Esophagus muscularis mucosa (tissue), 4 donors: ENCODE measurements at places on chromosomes 1 and 21. TPM values are rescaled to one million over a fixed set of nuclear protein-coding genes. Genes with fewer than 3 reads are reported as not detected.

DNA sequence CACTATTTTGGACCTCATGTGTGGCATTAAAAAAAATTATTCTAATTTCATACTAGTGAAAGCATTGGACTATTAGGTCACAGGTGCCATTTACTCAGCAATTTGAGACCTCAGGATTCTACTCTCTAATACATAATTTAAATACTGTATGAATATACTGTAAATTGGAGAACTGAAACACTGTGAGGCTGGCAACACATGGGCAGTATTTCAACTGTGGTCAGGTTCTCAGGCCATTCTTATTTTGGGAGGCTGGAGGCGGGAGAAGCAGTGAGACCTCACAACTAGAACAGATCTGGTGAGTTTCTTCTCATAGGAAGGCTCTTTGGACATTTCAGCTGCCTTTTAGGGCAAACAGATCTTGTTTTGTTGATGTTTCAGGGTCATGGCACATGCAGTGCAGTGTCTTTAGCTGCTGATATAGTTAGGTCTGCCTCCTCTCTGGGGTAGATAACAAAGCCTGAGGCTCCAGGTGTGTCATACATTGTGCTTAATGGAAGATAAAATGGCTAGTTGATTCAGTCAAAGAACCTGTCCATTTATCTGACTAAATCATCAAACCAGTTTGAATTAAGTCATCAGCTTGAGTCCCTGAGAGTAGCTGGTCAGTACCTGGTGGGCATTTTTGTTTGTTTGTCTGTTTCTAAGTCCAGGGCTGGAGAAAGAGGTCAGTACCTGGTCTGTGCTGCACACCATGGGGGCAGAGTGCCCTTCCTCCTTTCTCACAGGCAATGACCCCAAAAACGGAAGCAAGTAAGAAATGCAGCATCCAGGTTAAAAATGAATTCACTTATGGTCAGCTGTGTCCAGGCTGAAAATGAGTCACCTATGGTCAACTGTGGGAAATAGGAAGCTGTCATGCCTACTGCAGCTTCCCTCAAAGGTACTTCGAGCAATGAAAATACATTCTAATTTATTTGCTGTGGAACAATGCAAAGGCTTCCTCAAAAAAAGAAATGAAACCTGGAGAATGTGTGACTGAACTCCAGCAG is 216.2 kb downstream of the SDCCAG8 start:
- no peak for DNase-seq
- H3K27me3 ChIP-seq, result no peaks in the 10 kb centered on the region
- no peak overlapping the region for H3K27ac ChIP-seq
- peaks cover 22% of the 10 kb centered on the region for H3K4me1 ChIP-seq

GRCh38 chr1:117143172-117143571 is 21.6 kb upstream of the TRIM45 start:
- H3K27ac ChIP-seq, result no peak overlapping the region
- H3K36me3 ChIP-seq, result no peaks in the 10 kb centered on the region

GRCh38 chr1:89149229-89149628 is 23.3 kb upstream of the GBP2 start:
- no peak overlapping the region for H3K4me3 ChIP-seq
- no peaks in the 10 kb centered on the region for H3K4me1 ChIP-seq
- DNase-seq, result no peak
- no peak overlapping the region for H3K27ac ChIP-seq
- H3K27me3 ChIP-seq, result no peaks in the 10 kb centered on the region

DNA sequence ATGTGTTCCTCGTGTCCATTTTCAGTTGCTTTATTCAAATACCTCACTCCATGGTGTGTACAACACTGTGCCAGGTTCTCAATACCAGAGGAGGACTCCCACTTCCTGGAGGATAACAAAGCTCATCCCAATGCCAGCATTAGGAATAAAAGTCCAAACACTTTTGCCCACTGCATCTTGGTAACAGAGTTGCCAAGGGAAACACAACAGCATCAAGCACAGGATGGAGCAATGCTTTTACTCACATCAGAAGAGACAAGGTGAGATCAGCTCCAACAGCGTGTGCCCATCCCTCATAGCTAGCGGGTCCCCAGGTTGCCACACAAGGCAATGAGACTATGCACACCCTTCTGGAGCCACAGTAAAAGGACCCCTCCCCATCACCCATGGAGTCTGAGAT is 2.9 kb downstream of the KRTAP20-4 start:
- no peak overlapping the region for H3K27ac ChIP-seq
- H3K4me1 ChIP-seq, result no peaks in the 10 kb centered on the region
- DNase-seq, result no peak

GRCh38 chr1:9078015-9078751 is 8.7 kb upstream of the SLC2A5 start:
- no peaks in the 10 kb centered on the region for H3K36me3 ChIP-seq
- no peaks in the 10 kb centered on the region for H3K27me3 ChIP-seq
- no peak for DNase-seq
- no peak overlapping the region for H3K27ac ChIP-seq

HCN3 gene
- total RNA-seq, result 2.1 TPM

DNA sequence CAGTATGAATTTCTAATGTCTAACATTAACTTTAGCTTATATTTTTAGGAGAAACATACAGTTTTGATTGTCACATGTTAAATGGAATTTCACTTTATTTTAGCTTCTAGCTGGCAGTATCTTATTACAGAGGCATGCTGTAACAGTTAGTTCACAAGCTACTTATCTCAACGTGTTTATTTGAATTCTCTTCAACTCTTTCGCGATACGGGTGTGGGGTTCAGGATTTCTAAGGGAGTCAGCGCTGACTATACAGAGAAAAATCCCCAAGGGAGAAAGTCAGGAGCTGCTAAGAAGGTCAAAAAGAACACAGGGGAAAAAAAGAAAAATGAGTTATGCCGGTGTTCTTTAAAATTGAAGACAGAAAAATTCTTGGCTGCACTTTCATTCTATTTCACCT is 296.2 kb downstream of the VAV3 start:
- H3K4me3 ChIP-seq, result no peak overlapping the region
- no peaks in the 10 kb centered on the region for H3K36me3 ChIP-seq
- peaks cover 62% of the 10 kb centered on the region for H3K4me1 ChIP-seq
- no peaks in the 10 kb centered on the region for H3K27me3 ChIP-seq
- peak overlapping the region; percentile 65 for H3K27ac ChIP-seq

CFHR1 gene
- not detected for total RNA-seq

ANGPTL1 gene
- total RNA-seq, result 163 TPM

- H3K27me3 ChIP-seq, result no peaks in the 10 kb centered on the region
- H3K27ac ChIP-seq, result no peak overlapping the region
- DNase-seq, result no peak
- H3K36me3 ChIP-seq, result peaks cover 6% of the 10 kb centered on the region
- H3K4me1 ChIP-seq, result peaks cover 4% of the 10 kb centered on the region
- H3K4me3 ChIP-seq, result no peak overlapping the region
Measured at GRCh38 chr1:40839943-40840335, 22.2 kb downstream of the CITED4 start.

HTR1D gene
- not detected for total RNA-seq

DNA sequence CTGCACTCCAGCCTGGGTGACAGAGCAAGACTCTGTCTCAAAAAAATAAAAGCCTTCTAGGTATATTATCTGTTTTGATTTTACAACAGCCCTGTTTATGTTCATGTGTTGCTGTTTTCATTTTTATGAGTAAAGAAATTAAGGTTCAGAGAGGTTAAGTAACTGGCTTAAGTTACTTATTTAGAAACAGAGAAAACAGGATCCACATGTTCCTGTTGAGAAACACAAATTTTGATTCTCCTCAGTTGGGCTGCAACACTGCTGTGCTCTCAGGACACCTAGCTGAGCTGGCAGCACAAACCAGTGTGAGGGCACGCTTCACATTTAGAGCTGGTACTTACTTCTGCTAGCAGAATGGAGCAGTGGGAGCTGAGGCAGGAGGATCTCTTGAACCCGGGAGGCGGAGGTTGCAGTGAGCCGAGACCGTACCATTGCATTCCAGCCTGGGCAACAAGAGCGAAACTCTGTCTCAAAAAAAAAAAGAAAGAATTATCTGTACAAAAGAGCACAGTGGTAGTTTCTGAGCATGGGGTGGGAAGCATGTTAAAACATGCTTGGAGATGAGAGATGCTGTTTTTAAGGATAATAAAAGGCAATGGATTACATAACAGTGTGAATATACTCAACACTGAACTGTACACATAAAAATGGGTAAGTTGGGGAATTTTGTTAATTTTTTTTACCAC is 2.4 kb downstream of the SPRTN start:
- DNase-seq, result no peak
- peaks cover 19% of the 10 kb centered on the region for H3K36me3 ChIP-seq
- no peak overlapping the region for H3K4me3 ChIP-seq
- peaks cover 30% of the 10 kb centered on the region for H3K4me1 ChIP-seq
- no peak overlapping the region for H3K27ac ChIP-seq

CYP4Z1 gene
- total RNA-seq, result 1.1 TPM

C1QA gene
- 145 TPM for total RNA-seq

DNA sequence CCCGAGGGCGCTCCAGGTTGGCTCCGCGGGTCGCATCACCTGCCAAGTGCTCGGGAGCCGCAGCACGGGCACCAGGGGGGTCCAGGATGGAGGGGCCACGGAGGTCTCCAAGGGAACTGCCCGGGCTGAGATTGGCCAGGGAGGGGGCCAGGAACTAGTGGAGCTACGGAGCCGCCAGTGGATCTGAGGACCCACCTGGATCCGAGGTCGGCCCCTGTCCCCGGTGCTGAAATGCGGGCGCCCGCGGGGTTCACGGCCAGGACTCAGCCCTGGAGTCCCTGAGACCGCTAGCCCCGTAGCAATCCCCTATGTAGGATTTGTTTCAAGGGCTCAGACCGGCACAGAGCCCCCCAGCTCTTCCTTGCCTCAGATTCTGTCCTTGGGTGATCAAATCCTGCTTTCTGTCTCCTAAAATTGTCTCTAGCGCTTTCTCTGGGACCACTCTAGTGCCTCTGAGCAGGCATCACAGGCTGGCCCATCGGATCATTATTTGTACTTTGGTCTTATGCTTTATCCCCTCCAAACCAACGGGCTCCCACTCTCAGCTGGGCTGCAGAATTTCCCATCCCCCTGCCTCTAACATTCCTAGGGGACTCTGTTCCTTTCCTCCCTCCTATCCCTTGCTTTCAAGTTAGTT is 27.3 kb downstream of the KIAA2013 start:
- DNase-seq, result no peak
- H3K27ac ChIP-seq, result no peak overlapping the region
- no peak overlapping the region for H3K4me3 ChIP-seq
- H3K27me3 ChIP-seq, result peaks cover 14% of the 10 kb centered on the region

- H3K27me3 ChIP-seq, result no peaks in the 10 kb centered on the region
- no peaks in the 10 kb centered on the region for H3K36me3 ChIP-seq
- H3K4me1 ChIP-seq, result peaks cover 15% of the 10 kb centered on the region
- H3K4me3 ChIP-seq, result no peak overlapping the region
- H3K27ac ChIP-seq, result no peak overlapping the region
- no peak for DNase-seq
Measured at GRCh38 chr1:163120372-163120771, 51.2 kb downstream of the RGS4 start.

DNA sequence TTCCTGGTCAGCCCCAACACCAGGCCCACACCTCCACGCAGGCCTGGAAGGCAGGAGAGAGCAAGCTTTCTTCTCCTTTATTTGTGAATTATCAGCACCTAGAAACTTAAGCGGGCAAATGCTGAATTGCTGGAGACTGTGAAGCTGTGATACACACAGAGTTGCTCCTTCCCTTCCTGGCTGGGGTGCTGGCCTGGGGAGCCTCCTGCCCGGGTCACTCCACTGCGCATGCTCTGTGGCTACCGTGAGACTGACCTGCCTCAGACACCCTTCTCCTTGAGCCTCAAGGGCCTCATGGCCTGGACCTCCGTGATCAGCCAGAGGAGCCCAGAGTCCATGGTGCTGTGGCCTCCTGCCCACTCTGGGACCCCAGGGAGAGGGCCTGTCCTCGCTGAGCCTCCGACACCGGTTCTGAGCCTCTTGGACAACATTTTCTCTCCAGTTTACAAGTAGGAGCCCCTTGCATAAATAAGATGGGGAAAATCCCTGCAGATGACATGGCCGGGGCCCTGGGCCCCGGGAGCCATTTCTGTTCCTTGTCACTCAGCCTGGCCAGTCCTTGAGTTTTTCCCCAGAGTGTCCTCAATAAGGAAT is 18.0 kb downstream of the AGPAT3 start:
- H3K36me3 ChIP-seq, result peaks cover 20% of the 10 kb centered on the region
- peaks cover 47% of the 10 kb centered on the region for H3K4me1 ChIP-seq
- DNase-seq, result no peak
- no peaks in the 10 kb centered on the region for H3K27me3 ChIP-seq
- H3K4me3 ChIP-seq, result no peak overlapping the region

GRCh38 chr1:147565189-147565980 is 24.1 kb downstream of the BCL9 start:
- no peaks in the 10 kb centered on the region for H3K27me3 ChIP-seq
- no peaks in the 10 kb centered on the region for H3K36me3 ChIP-seq
- no peak overlapping the region for H3K4me3 ChIP-seq
- no peak for DNase-seq
- no peak overlapping the region for H3K27ac ChIP-seq
- peaks cover 15% of the 10 kb centered on the region for H3K4me1 ChIP-seq

- no peaks in the 10 kb centered on the region for H3K4me1 ChIP-seq
- DNase-seq, result no peak
- H3K27ac ChIP-seq, result no peak overlapping the region
- no peaks in the 10 kb centered on the region for H3K36me3 ChIP-seq
Measured at GRCh38 chr1:41713141-41713540, 205.6 kb downstream of the HIVEP3 start.

KLF17 gene
- total RNA-seq, result 1.5 TPM

DNA sequence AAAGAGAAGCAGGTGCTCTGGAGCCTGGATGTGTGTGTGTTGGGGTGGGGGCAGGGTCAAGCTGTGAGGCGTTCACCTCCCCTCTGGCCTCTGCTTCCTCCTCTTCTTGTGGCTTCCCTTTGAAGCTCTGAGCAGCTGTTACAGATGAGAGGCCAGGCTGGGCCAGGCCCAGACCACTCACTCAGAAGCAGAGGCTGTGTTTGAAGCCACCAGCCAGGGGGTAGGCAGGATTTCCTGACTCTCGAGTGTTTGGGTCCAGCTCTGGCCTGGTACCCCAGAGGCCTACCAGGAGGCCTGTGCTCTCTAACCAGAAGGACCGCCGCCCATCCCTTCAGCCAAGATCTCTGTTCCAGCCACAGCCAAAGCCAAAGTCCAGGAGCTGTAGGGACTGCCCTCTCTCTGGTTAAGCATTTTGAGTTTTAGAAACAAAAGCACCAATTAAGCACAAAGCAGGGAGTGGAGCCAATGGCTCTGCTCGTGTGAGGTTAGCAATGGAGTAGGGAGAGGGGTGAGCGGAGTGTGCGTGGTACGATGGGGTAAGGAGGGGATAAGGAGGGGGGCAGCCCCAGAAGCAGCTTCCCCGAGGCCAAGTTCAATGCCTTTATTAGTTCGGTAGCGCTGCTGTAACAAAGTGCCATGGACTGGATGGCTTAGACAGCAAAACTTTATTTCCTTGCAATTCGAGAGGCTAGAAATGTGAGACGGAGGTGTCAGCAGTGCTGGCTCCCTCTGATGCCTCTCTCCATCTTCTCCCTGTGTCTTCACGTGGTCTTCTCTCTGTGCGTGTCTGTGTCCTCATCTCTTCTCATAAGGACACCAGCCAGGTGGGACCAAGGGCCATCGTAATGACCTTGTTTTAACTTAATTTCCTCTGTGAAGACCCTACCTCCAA is 20.5 kb downstream of the RCSD1 start:
- no peak for DNase-seq
- no peaks in the 10 kb centered on the region for H3K36me3 ChIP-seq
- H3K4me1 ChIP-seq, result peaks cover 81% of the 10 kb centered on the region
- no peaks in the 10 kb centered on the region for H3K27me3 ChIP-seq

GRCh38 chr1:225769687-225770086 is 7.9 kb upstream of the SRP9 start:
- no peaks in the 10 kb centered on the region for H3K36me3 ChIP-seq
- H3K27ac ChIP-seq, result no peak overlapping the region
- H3K4me1 ChIP-seq, result peaks cover 50% of the 10 kb centered on the region
- no peaks in the 10 kb centered on the region for H3K27me3 ChIP-seq
- no peak overlapping the region for H3K4me3 ChIP-seq
- no peak for DNase-seq

PRDX6 gene
- 319 TPM for total RNA-seq
